Iris pigment epithelial cell (primary cell): ENCODE measurements at places on chromosomes 11 and 22.
A peak's percentile ranks its signal among the peaks of the same experiment; 100 is the strongest.

DNA sequence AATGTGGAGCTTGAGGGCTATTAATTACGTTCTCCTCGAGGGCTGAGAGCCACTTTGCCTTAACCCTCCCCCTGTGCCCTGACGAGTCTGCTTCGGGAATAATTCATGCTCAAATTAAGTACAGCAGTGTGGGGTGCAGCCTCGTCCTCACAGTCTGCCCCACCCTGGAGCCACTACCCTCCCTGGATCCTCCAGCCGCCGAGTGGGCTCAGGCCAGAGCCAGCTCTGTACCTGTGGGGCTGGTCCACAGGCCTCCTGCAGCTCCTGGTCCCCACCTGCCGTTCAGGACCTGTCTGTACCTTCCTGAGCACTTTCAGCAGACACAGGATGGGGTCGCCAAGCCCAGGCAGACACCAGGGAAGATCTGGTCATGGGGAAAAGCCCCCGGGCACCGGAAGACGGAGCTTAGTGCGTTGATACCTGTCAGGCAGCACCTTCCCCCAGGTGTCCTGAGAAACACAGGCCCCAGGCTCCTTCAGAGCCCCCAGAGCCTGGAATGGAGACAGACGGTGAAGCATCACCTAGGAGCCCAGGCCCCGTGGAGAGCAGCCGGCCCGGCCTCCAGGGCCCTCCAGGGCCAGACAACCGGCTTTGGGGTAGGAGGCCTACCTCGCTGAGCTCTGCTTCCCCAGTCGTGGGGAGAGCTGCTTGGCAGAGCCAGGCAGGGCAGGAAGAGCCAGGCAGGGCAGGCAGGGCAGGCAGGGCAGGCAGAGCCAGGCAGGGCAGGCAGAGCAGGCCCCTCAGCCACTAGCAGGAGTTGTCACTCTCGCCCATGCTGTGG is 9.7 kb downstream of the TSPAN32 start:
- no peak for DNase-seq

DNA sequence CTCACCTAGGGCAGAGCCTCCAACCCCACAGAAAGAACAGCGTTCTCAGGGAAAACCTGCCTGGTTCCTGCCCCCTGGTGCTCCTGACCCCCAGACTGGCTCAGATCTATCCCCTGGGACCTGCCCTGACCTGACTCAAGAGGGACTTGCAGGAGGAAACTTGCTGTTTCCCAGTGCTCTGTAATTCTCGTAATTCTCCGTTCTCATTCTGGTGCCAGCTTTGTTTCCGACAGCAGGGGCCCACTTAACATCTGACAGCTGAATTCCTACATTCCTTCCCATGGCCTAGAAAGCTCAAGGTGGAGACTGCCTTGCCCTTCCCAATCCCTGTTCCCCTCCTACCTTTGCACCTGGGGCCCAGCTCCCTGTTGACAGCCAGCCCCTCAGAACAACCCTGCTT is 12.5 kb upstream of the CSF2RB start:
- no peak for DNase-seq

DNA sequence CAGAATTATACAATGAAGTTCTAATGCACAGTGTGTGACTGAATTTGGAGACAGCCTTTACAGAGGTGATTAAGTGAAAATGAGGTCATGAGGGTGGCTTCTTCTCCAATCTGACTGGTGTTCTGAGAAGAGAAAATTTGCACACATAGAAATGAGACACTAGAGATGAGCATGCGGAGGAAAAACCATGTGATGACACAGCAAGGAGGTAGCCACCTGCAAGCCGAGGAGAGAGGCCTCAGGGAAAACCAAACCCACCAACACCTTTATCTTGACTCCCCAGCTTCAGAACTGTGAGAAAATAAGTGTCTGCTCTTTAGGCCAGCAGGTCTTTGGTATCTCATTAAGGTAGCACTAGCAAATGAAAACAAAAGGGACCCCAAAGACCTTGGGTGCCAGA is 93.2 kb downstream of the GGTLC2 start:
- DNase-seq = no peak

- DNase-seq = no peak
Observed at GRCh38 chr11:67073908-67074307, 17.3 kb downstream of the RHOD start.

- DNase-seq = no peak
Observed at GRCh38 chr22:17303441-17303839, 65.8 kb upstream of the CECR2 start.

GRCh38 chr11:13324709-13325108 is 47.1 kb downstream of the BMAL1 start:
- no peak for DNase-seq

GRCh38 chr11:129275828-129276227 is 83.7 kb upstream of the ARHGAP32 start:
- DNase-seq = no peak

GRCh38 chr11:14270690-14271542 is 88.1 kb downstream of the RRAS2 start:
- no peak for DNase-seq

- DNase-seq = no peak
Observed at GRCh38 chr11:64514590-64514989, 76.4 kb upstream of the SLC22A12 start.

- peak; percentile 59 for DNase-seq
Observed at GRCh38 chr11:121645596-121645995, 192.8 kb upstream of the SORL1-AS1 start.

DNA sequence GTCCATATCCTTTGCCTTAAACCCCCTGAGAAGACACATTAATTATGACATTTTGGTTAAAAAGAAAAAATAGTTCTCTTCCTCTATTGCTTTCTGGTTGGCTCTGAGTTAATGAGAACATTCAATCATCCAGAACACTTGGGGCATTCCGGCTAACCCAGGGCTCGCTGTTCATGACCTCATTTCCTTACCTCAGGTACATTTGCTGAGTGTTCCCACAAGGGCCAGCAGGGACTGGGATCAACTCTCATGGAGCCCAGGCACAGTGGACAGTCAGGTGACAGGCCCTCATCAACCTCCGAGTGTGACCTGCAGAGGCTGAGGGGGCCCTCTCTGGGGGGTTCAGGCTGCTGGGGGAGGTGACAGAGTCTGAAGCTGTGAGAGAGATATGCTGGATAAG is 98.9 kb downstream of the MYO18B start:
- DNase-seq = no peak

DNA sequence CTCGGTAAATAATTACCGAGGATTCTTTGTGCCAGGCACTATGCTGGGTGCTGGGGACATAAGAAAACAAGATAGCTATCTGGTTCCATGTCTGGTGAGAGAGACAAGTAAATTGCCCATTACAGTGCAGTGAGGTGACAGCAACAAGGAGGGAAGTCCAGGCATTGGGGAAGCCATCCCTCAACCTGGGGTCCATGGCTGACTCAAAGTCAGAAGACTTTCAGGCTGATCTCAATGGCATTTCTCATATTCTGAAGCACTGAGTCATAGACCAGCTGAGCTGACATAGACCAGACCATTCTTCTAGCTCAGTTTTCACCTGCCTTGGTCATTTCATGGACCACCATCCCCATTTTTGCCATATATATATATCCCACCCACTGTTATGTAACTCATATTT is 158.8 kb downstream of the TTC17 start:
- DNase-seq = peak; percentile 53

DNA sequence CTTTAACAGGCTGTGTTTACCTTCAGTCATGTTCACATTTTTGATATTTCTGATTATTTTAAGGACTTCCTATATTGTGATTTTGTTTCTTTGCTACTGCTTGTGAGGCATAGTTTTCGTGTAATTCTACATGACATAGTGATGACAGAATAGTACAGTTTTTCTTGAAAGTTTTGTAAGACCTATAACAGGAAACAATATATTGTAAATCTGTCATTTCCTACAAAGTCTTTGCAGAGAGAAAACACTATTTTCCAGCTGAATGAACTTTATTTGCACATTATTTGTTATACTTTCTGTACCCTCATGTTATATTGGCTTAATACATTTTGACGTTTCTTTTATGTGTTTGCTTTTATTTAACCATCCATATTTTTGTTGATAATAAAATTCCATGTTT is 191.1 kb downstream of the TMEM135 start:
- no peak for DNase-seq

- no peak for DNase-seq
Observed at GRCh38 chr11:17157761-17158160, 50.0 kb downstream of the PIK3C2A start.

- DNase-seq = no peak
Observed at GRCh38 chr11:44824300-44824704, 97.5 kb downstream of the TSPAN18 start.

- DNase-seq = peak; percentile 76
Observed at GRCh38 chr11:129117595-129118350, 74.4 kb downstream of the ARHGAP32 start.

GRCh38 chr11:77669848-77670511 is 32.4 kb upstream of the CLNS1A start:
- DNase-seq = peak; percentile 83

DNA sequence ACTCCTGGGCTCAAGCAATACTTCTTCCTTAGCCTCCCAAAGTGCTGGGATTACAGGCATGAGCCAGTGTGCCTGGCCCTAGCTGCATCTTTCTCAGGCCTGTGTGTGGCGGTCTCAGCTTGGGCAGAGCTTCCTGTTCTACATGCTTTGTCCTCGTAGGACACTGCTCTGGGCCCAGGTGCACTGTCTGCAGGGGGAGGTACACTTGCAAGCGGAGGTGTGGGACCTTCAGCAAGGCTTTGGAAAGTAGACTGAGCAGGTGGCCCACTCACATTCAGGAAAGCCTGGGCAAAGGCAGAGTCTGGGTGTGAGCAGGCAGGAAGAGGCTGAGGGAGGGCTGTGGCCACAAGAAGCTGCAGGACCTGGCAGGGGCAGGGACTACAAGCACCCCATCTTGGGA is 33.6 kb upstream of the SUSD2 start:
- no peak for DNase-seq

- DNase-seq = no peak
Observed at GRCh38 chr11:10502770-10503169, 38.2 kb downstream of the RNF141 start.

GRCh38 chr11:64691543-64691942 is 31.5 kb downstream of the NRXN2 start:
- DNase-seq = no peak

DNA sequence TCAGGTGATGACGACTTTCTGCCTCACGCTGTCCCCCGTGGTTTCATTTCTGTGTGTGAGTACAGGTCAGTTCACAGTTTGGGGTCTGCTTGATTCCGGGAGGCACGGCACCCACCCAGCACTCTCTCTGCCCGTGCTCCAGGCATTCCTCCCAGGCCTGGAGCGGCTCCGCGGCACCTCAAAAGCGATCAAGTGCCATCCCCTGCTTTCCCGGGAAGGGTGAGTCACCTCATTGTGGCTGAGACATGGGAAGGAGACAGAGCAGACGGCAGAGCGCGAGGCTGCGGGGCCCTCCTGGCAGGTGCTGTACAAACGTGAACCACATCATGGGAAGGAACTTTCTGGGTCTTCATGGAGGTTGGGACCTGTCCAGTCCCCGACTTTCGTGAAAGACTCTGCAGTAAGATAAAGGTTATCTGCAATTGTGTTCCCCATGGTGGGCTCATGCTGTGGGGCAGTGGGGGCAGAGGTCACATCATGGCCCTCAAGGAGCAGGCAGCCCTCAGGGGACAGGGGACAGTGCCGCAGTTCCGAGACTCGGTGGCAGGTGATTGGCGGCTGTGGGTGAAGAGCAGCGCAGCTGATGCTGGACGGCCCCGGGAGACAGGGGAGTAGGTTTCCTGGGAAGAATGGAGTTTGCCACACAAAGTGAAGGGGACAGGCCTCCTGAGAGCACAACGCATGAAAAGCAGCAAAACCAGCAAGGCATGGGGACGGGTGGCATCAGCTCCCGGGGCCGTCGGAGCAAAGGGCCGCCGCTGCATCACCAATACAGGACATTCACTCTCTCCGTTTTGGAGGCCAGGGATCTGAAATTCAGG is 65.3 kb downstream of the CELSR1 start:
- DNase-seq = no peak

DNA sequence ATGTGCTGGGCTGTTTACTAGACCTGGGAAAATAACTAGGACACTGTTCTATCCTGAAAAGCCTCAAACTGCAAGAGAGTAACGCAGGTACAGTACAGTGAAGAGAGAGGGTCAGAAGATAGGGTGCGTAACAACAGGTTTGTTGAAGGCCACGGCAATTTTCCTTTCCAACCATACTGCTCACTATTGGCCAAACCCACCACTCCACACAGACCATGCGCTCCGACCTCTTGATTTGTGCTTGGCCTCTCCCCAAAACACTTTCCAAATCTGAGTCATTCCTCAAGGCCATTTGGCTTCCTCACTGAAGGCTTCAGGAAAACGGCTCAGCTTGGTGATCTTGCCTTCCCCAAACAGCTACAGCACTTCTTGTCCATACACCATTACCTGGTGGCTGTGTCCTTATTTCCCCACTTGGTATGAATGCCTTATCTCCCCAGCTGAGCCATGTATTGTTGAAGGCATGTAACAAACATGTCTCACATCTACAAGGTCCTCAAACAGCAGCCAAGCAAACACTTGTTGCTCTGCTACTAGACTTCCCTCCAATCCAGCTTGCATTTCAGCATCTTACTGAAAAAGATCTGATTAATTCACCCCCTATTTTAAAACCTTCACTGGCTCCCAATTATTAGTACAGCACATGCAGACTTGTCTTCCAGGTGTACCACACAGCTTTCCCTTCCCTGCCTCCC is 40.9 kb downstream of the TCF20 start:
- peak; percentile 60 for DNase-seq

DNA sequence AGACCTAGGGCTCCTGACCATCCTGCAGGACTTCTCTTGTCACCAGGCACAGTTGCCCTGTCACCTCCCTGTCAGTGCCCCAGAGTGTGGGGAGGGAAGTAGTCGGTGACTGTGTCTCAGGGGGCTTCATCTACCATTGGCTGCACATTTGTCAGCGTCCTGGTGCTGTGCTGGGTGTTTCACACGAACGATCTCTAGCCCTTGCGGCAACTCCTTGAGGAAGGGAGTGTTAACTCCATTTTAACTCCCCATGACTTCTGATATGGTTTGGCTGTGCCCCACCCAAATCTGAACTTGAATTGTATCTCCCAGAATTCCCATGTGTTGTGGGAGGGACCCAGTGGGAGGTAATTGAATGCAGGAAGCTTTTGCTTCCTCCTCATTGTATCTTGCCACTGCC is 7.1 kb downstream of the TSKU start:
- no peak for DNase-seq

DNA sequence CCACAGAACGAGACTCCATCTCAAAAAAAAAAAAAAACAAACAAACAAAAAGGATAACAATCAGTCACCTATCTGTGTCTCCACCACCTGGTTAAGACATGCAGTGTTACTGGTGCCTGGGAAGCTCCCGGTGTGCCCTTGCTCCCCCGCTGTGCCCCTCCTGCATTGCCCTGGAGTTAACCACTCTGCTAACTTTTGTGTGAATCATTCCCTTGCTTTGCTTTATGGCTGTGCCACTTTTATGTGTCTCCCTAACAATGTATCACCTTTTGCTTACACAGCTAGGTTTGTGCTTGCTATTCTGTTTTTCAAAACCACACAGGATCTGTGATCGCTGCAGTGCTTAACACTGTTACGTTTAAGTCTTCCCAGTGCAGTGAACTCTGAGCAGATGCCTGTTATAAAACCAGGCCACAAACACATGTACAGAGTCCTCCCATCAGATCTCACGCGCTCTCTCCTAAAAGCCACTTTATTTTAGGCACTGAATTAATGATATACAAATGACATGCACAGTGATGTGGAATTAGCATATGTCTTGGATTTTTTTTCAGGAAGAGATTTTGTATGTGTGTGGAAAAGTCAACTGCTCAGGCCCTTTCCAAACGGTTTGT is 69.9 kb downstream of the BUD13 start:
- DNase-seq = no peak
